ENCODE measurements at places on chromosomes 4 and X.

GRCh38 chrX:152886716-152887115 is 11.2 kb upstream of the ZNF185 start:
- no peak for DNase-seq

DNA sequence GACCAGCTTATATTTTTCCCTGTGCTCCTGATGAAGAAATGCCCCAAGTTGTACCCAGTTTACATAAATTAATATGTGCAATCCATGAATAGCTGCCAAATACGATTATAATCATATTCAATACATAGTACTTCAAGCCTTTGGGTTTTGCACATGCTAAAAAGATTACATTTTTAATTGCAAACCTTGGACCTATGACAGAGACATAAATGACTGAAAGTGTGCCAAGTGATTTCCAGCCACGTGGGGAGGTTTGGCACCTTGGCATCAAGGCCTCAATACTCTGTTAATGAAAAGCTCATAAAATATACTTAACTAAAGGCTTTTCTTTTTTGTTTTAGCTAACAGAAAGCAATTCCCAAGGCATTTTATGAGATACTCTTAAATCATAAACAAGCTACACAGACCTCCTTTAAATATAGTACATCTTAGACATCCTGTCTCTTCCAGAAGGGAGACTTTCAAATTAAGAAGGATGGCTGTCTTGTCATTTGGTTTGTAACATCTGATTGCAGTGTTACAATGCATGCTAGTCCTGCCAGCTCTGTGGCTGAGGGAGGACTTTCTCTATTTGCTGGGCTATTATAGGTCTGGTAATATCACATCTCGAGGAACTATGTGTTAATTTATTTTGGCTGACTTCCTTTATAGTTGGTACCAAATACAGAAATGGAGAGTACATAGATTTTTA is 404.1 kb downstream of the AFF2 start:
- DNase-seq: no peak

GRCh38 chr4:40536032-40536431 is 93.6 kb downstream of the RBM47 start:
- DNase-seq: no peak

GRCh38 chrX:9440116-9440844 is 24.6 kb upstream of the TBL1X start:
- no peak for DNase-seq

GRCh38 chrX:138946926-138947325 is 235.4 kb upstream of the FGF13 start:
- no peak for DNase-seq

GRCh38 chr4:147829401-147830101 is 97.7 kb downstream of the ARHGAP10 start:
- DNase-seq: no peak

All from Caco-2 (cell line).